Right ventricle myocardium superior (tissue), 1 donor: ENCODE measurements at places on chromosomes 1 and 21. TPM values are rescaled to one million over a fixed set of nuclear protein-coding genes. Genes with fewer than 3 reads are reported as not detected.

GRCh38 chr1:111422546-111423391 is 4.8 kb downstream of the OVGP1 start:
- no peak for DNase-seq

DNA sequence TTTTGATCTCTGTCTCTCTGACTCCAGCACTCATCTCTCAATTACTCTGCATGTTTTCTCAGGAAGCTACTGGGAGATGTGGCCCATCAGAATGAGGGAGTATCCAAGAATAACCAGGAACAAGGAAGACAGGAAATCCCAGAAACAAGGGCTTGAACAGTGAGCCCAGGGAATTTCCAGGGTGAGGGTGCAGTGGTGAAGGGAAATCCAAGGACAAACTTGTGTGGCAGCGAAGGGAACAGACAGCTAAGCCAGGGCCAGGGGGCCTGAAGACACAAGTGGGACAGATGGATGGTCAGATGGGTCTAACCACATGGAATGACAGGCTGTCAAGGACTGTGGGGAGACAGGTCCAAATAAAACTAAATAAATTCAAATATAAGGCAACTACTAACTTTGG is 121.8 kb upstream of the ERRFI1 start:
- no peak for DNase-seq

LMX1A gene
- not detected for total RNA-seq

- no peak for DNase-seq
Observed at GRCh38 chr1:211932933-211933254, 102.3 kb upstream of the LPGAT1 start.

DNA sequence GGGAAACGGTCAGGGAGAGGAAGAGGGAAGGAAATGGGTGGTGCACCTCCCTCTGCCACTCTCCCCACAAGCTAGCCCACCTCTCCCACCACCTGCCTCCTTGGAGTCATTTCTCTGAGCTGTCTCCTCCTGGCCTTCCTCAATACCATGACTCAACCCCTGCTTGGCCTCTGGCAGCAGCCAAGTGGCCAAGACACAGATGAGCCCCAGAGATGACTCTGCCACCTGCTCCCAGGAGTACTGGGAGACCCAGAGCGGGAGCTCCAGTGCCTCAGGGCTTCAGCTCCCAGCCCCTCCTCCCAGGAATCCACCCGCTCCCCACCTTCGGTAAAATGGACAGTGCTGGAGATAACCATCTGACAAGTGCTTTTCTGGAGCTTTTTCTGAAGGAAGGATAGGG is 2.6 kb downstream of the S100A16 start:
- no peak for DNase-seq

DNA sequence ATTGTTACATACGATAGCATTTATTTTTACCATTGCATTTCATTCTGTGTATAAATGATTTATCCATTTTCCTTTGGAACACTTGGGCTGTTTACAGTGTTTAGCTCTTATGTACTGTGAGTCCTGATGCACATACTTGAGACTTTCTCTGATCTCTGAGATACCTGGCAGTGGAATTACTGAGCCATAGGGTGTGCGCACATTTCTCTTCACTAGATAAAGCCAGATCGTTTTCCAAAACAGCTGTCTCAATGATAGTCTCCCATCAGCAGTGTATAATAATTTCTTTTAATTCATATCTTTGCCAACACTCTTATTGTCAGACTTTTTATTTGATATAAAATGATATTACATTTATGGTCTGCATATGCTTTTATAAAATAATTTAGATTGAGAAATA is 66.2 kb downstream of the VPS13D start:
- no peak for DNase-seq

GRCh38 chr1:65538086-65538485 is 117.6 kb downstream of the LEPR start:
- no peak for DNase-seq

- no peak for DNase-seq
Observed at GRCh38 chr1:40300651-40301050, 16.4 kb downstream of the COL9A2 start.

GRCh38 chr1:54865238-54866073 is 21.5 kb downstream of the DHCR24 start:
- no peak for DNase-seq

DNA sequence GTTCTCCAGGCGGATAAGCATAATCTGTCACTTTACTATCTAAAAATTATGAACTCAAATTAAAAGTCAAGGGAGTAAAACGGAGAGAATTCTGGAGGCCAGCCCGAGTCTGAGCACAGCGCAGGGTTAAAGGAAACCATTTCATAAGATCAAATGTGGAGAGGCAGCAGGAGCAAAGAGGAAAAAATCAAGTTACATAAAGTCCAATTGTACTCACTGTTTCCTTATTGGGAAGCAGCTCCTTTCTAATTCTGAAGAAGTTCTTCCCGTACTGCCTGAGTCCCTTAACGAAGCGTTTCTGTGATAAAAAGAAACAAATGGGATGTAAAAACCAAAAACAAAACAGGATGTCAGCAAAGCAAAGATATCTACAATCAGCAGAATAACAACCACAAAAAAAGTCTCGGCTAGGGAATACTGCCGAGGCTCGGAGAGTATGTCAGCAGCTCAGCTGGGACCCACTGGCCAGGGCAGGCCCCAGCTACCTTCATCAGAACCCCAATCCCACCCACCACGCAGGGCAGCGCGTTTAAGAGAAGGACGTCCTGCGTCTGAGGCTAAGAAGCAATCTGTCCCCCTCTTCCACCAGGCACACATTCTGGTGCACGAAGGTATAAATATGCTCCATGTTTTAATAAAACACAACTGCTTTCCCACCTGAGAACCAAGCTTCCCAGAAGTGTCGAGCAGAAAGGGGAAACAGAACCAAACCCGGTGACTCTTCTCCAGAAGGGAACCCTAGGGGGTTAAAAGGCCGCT is 104.8 kb downstream of the SLC45A1 start:
- DNase-seq: peak; percentile 51

DNA sequence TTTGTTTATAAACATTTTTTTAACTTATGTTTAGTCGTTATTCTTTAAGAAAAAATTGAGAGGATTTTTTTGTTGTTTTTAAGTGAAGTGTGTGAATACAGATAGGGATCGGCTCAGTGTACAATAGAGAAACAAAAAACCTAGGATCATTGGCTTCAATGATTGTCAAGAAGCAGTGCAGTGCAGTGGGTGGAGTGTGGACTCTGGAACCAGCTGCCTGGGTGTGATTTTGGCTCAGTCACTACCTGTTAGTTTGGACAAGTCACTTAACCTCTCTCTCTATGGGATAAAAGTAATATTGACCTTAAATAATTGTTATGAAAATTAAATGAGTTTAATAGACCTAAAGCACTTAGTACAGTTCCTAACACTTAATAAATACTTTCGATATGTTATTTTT is 41.3 kb downstream of the SCCPDH start:
- no peak for DNase-seq

DNA sequence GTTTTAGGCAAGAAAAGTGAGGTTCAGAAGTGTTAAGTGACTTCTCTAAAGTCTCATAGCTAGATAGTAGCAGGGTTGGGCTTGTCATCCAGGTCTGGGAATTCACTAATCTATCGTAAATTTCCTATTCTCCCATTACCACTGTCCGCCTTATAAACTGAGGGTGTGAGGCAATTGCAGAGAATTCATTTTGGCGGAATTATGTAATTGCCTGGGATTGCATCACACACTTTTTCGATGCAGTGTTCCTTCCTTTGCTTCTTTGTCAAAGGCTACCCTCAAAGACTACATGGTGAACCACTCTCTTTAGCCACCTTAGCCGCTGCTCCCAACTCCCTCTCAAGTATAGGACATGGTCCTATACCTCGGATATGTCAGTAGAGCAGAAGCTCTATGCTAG is 19.1 kb downstream of the SELP start:
- no peak for DNase-seq

S100A8 gene
- total RNA-seq: 42.5 TPM

GRCh38 chr1:201537891-201538611 is 876 bp upstream of the NAV1 start:
- DNase-seq: no peak

DNA sequence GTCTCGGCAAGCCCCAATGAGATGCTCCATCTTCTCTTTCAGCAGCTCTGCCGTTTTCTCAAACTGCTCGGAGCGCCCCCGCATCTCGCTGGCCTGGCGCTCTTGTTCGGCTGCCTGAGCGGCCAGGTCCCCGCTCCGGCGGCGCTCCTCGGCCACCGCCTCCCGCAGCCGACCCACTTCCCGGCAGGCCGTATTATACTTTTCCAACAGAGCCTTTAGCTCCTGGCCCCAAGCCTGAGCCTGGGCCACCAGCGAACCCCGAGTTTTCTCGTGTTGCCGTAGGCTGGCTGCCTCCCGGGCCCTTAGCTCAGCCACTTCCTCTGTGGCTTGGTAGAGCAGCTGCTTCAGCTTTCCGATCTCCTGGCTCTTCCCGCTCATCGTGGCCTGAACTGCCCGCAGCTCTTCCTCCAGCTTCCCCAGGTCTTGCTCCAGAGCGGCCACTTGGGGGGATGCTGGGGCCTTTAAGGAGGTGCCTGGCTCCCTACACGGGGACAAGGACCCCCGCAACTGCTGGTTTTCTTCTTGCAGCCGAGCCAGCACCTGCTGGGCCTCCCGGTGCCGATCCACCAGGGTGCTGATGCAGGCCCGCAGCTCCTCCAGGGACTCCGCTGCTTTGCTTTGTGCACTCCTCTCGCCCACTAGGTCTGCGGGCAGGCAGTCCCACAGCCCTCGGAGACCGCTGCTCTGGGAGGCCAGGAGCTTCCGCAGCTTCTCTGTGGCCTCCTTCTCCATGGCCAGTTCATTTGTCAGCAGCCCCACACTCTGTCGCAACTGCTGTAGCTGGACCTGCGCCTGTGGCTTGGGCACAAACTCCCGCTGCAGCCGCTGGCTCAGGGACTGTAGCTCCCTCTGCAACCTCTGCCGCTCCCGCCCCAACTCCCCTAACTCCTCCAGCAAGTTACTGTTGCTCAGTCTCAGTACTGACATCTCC is 13.4 kb upstream of the PIAS3 start:
- peak; percentile 81 for DNase-seq

DNA sequence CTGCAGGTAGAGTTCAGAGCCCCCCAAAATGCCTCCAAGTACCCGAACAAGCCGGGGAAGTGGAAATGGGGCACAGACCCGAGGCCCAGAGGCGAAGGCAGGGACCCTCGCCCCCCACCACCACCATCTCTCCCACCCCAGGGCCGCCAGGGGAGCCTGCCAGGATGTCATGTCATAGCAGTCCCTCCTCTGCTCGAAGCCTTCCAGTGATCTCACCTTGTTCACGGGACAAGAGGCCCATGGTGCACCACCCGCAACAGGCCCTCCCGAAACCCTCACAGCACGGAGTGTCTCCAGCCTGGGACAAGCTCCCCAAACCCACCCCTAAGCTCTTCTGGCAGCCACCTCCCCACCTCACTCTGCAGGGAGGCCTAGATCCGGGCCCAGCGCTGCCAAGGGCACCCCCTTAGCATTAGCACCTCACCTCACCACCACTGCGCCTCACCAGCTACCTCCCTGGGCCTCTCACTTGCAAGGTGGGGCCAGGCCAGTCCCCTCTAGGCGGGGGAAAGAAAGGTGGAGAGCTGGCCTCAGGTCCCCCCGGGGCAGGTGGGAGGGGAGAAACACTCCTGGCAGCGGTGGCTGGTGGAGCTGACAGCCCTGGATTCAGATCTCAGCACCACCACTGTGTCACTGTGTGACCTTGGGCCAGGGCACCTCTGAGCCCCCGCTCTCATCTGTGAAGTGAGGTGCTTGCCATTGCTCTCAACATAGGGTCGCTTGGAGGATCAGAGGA is 13.3 kb downstream of the CHD5 start:
- DNase-seq: no peak

- DNase-seq: no peak
Observed at GRCh38 chr1:109812691-109813393, 49.1 kb upstream of the EPS8L3 start.

GRCh38 chr1:226123212-226123560 is 60.7 kb downstream of the H3-3A start:
- no peak for DNase-seq

- no peak for DNase-seq
Observed at GRCh38 chr1:22224631-22225030, 81.7 kb upstream of the WNT4 start.

NTRK1 gene
- total RNA-seq: 2.5 TPM

RAB3B gene
- not detected for total RNA-seq

GRCh38 chr1:3566951-3567804 is 44.1 kb downstream of the MEGF6 start:
- DNase-seq: no peak

GRCh38 chr1:235979716-235980333 is 85.1 kb downstream of the NID1 start:
- DNase-seq: no peak

DNA sequence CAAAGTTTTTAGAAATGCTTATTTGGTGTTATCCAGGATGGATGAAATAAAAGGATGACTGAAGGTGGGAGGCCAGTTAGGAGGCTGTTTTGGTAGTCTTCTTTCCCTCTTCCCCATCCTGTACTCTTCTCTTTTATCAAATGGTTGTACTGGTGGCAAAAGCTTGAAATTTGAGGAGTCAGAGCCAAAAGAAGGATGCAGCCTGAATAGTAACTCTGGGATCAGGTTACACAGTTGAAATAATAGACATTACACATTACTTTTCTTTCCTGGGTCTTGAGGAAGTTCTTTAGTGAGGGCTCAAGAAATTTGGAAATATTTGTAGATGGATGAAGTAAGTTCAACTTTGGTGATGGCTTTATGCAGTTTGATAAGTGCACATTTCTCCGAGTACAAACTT is 108.6 kb downstream of the GPR52 start:
- DNase-seq: no peak

SLC9C2 gene
- total RNA-seq: not detected

- peak; percentile 47 for DNase-seq
Observed at GRCh38 chr1:29123053-29123886, 433 bp downstream of the TMEM200B start.

- DNase-seq: no peak
Observed at GRCh38 chr1:85862456-85862855, 154.2 kb upstream of the ZNHIT6 start.

DNA sequence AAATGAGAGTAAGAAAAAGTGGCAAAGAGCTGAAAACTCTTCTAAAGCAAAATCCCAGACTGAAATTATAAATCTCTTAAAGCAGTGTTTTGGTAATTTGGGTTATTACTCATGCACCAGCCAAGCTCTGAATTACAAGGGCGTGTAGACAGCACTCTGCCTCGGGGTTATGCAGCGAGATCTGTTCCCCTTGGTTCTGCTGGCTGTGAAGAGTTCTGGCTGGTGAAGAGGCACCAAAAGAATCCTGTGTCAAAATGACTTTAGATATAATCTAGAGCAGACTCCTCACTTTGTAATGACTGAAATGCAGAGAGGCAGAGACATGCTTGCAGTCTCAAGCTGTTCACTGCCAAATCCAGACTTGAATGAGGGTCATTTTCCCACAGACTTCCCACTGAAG is 461.8 kb upstream of the CXADR start:
- DNase-seq: no peak

PTGER3 gene
- total RNA-seq: 1.3 TPM

DNA sequence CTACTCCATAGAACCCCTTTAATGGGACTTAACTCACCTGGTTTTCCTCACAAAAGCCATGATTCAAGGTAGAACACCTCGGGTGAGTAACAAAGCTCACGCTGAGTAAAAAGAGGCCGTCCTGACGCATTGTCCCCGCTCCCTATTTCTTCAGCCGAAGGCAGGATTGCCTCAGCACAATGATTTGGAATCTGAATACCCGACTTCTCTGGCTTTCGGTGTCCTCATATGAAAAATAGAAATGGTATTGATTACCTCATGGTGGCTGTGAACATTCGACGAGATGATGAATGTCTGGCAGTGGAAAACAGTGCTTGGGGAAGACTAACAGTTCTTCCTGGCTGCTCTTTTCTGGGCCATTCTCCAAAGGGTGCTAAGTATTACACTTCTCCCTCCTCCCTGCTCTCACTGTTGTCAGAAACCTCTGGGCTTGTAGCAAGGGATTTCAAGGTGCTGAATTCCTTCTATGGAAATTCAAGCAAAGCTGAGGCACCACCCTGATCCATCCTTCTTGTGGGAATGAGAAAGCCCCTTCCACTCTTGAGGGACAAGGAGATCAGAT is 148.3 kb downstream of the C1orf94 start:
- no peak for DNase-seq
